ENCODE measurements at places on chromosomes 12 and 14.
A peak's percentile ranks its signal among the peaks of the same experiment; 100 is the strongest.

DNA sequence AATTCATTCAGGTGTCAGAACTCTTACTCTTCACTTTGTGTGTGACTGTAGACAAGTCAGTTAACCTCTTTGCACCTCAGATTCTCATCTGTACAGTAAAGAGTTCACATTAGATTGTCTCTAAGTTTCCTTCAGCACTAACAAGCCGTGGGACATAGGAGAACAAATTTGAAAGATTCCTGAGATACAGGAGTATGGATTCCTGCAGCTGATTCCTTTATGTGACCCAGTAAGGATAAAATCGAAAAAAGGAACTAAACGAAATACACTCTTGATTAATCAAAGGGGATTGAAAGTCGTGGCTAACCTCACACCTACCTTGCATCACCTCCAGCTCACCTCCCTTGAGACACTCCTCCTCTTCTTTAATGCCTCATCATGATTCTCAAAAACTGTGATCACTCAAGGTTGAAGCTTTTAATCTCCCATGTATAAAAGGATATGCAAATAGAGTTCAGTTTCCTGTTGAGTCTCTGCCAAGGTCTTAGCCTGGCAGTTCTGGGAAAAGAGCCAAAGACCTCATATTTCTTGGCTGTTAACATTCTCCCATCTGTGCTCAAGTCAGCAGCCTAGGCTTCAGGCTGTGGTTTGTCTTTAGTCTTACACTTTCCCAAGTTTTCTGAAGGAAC, 156.6 kb downstream of the DAD1 start:
- H3K4me3 ChIP-seq, result no peak overlapping the region
- no peaks in the 10 kb centered on the region for H3K27me3 ChIP-seq
- peaks cover 25% of the 10 kb centered on the region for H3K4me1 ChIP-seq
- no peaks in the 10 kb centered on the region for H3K36me3 ChIP-seq
- DNase-seq, result no peak
- H3K27ac ChIP-seq, result peak overlapping the region; percentile 22

- no peak overlapping the region for H3K4me3 ChIP-seq
- H3K27ac ChIP-seq, result no peak overlapping the region
- H3K27me3 ChIP-seq, result peaks cover 25% of the 10 kb centered on the region
These were observed 184.9 kb upstream of the GZMB start for GRCh38 chr14:24818823-24819341.

- no peak overlapping the region for H3K27ac ChIP-seq
- no peaks in the 10 kb centered on the region for H3K36me3 ChIP-seq
- no peak for DNase-seq
- no peaks in the 10 kb centered on the region for H3K27me3 ChIP-seq
- no peaks in the 10 kb centered on the region for H3K4me1 ChIP-seq
- H3K4me3 ChIP-seq, result no peak overlapping the region
These were observed 22.7 kb upstream of the CLEC4E start for GRCh38 chr12:8563356-8563755.

GRCh38 chr12:92176646-92177045, 31.0 kb upstream of the BTG1 start:
- H3K27ac ChIP-seq, result no peak overlapping the region
- H3K27me3 ChIP-seq, result no peaks in the 10 kb centered on the region
- H3K4me1 ChIP-seq, result no peaks in the 10 kb centered on the region
- H3K4me3 ChIP-seq, result no peak overlapping the region
- no peak for DNase-seq
- H3K36me3 ChIP-seq, result no peaks in the 10 kb centered on the region

DNA sequence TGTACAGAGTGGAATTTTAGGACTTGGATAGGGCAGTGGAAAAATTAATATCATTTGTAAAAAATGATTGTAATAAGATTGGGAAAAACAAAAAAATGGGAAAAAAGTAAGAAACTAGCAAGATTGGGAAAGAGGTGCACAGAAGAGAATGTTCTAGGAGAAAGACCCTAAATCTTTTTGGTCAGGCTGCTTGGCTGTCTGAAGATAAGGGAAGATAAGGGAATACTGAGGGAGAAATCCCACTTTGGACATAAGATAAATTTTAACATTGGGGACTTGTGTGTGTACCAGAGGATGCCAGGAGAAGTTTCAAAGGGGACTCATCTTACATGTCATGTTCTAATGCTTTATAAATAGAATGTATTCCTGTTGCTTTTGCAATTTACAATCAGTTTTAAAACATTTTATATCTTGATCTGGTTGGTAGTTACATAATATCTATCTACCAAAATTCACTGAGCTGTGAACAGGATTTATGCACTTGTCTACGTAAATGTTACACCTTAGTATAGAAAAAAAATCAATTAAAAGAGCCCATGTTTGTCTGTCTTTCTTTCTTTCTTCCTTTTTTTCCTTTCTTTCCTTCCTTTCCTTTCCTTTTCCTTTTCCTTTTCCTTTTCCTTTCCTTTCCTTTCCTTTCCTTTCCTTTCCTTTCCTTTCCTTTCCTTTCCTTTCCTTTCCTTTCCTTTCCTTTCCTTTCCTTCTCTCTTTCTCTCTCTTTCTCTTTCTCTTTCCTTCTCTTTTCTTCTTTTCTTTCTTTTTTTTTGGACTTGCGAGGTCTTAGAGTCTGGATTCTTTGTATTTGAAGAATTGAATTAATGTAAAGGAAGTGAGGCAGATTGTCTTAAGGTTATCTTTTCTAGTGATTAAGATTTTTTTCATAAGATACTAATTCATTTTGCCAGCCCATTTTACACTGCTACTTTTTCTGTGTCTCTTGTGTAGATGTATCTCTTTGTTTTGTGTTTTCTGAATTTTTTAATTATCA, 66.1 kb downstream of the KTN1 start:
- H3K27ac ChIP-seq, result no peak overlapping the region
- DNase-seq, result no peak
- no peaks in the 10 kb centered on the region for H3K4me1 ChIP-seq
- no peaks in the 10 kb centered on the region for H3K27me3 ChIP-seq
- H3K4me3 ChIP-seq, result no peak overlapping the region

- H3K4me1 ChIP-seq, result no peaks in the 10 kb centered on the region
- no peak for DNase-seq
- H3K36me3 ChIP-seq, result peaks cover 90% of the 10 kb centered on the region
These were observed 6.6 kb upstream of the ACADS start for GRCh38 chr12:120719072-120719471.

DNA sequence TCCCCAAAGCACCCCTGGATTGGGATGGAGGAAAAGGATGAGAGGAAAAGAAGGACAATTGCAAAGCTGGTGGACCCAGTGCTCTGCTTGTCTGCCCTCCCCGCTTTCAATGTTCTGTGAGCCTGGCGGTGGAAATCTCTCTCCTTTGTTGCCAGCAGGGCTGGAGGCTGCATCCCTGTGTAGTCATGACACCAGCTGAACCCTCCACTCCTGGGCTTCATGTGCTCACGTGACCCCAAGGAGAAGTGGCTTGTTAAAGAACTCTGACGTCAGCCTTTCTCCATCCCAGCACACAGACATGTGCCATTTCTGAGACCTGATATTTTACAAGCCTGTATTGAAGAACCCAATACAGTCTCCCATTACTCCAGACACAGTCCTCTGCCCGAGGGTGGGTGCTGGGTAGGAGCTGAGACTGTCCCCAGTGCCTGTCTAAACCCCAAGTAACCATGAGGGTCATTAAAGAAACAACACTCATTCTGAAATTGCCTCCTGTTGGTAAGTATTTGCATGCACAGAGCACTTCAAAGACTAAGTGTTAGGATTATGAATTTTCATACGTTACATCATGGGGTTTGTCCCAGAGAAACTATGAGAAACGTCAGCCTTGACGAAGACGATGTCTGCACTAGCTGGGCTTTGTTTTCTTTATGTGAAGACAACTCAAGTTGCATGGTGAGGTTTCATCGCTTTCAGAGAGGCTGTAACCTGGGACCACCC, 21.7 kb downstream of the GALNT16 start:
- no peaks in the 10 kb centered on the region for H3K27me3 ChIP-seq
- no peaks in the 10 kb centered on the region for H3K36me3 ChIP-seq
- DNase-seq, result peak; percentile 26
- no peak overlapping the region for H3K4me3 ChIP-seq

- H3K27me3 ChIP-seq, result no peaks in the 10 kb centered on the region
- H3K4me3 ChIP-seq, result no peak overlapping the region
- H3K27ac ChIP-seq, result no peak overlapping the region
- no peak for DNase-seq
- H3K4me1 ChIP-seq, result peaks cover 4% of the 10 kb centered on the region
These were observed 1.6 kb upstream of the HPD start for GRCh38 chr12:121860257-121860656.

DNA sequence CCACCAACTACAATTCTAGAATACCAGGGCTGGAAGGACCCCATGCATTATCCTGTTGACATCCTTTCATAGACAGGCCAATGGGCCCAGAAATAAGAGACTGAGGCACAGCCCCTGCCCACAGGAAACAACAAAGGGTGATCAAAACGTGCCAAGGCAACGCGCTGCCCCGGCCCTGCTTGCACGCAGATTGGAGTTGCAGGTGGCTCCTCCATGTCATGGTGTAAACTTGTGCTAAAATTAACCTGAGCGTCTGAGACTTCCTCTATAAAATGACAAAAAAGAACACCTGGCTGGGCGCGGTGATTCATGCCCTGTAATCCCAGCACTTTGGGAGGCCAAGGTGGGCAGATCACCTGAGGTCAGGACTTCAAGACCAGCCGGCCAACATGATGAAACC, 30.1 kb downstream of the SPRING1 start:
- H3K4me3 ChIP-seq, result no peak overlapping the region
- H3K36me3 ChIP-seq, result no peaks in the 10 kb centered on the region
- H3K27me3 ChIP-seq, result peaks cover 10% of the 10 kb centered on the region
- no peak for DNase-seq

GRCh38 chr14:89032086-89032649, 207.7 kb downstream of the TTC8 start:
- DNase-seq, result no peak
- no peaks in the 10 kb centered on the region for H3K27me3 ChIP-seq

- no peaks in the 10 kb centered on the region for H3K36me3 ChIP-seq
- H3K27ac ChIP-seq, result no peak overlapping the region
- no peak for DNase-seq
These were observed 50.5 kb downstream of the KITLG start for GRCh38 chr12:88529531-88530488.

DNA sequence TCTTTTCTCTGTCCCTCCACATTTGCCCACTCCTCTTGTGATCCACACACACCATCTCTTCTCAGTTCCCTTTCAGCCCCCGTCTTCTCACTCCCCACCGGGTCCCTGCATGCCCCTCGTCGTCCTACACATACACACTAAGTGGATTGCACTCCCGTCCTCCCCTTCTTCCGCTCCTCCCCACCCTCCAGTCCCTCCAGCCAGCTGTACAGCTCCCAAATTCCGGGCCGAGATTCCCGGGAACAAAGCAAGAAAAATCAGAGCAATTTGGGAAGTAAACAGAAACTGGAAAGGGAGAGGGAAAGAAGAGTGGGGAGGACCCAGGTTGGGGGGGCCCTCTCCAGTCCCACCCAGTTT, 282 bp upstream of the IGFBP6 start:
- no peak for DNase-seq
- H3K4me1 ChIP-seq, result peaks cover 20% of the 10 kb centered on the region
- H3K4me3 ChIP-seq, result peak overlapping the region; percentile 44
- H3K27me3 ChIP-seq, result no peaks in the 10 kb centered on the region

DNA sequence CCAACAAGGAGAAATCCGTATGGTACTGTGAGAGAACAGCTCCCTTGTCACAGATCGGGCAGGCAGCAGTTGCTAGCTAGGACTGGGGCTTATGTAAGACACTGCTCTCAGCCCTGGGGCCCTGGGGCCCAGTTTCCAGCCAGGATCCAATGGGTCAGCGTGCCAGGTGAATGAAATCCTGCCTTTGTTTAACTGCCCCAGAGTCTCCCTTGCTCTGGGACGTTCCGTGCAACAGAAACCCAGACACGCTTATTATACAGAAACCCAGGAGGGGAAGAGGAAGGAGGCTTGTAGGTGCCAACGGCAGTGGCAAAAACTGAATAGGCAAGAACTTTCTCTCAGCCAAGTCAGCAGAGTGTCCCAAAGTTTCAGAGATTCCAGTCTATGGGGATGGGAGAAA, 110.6 kb downstream of the DIO2 start:
- H3K4me1 ChIP-seq, result no peaks in the 10 kb centered on the region
- no peak for DNase-seq
- no peaks in the 10 kb centered on the region for H3K36me3 ChIP-seq
- no peak overlapping the region for H3K4me3 ChIP-seq

DNA sequence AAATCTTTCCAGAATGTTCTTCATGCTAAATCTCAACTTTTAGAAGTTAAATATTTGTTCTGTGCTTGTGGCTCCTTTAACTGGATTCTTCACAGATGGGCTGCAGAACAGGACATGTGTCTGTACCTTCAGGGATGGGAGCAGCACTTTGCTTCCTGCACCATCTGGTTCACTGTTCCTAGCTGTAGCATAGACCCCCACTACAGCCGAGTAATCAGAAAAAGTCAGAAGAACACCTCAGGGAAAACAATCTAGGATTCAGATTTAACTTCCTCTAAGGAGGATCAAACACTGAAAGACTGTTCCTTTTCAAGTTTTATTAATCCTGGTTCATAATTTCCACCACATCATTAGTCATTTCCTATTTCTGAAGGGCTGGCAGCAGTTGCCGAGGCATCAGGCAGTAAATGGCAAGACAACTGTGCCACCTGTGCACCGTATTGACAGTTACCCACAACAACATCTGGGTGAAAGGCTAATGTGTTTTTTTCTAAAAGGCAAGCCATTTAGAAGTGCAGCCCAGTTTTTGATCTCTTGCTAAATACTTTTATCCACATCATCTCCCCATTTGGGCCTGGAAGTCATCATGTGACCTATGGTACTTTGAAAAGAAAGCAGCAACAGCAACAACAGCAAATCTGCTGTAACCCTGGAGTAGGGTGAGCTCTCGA, 212.8 kb upstream of the BMP4 start:
- no peak for DNase-seq
- peaks cover 34% of the 10 kb centered on the region for H3K4me1 ChIP-seq
- peak overlapping the region; percentile 71 for H3K27ac ChIP-seq
- H3K4me3 ChIP-seq, result no peak overlapping the region
- no peaks in the 10 kb centered on the region for H3K27me3 ChIP-seq

DNA sequence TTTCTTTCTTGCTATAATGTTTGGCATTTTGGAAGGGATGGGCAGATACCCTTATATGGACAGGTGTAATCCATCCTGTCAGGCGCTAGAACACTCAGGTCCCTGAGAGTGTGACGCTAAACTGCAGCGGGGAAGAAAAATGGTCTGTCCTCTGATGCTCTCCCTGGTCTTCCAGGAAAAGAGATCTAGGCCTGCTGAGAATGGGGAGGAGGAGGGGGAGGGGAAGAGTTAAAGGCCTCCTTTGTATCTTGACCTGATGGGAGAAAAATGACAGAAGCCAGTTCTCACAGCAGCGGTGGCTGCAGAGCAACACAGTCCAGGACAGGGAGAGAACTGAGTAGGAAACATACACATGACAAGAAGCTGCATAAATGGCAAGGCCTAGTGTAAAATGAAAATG, 61.1 kb downstream of the RPS6KA5 start:
- no peak overlapping the region for H3K4me3 ChIP-seq
- H3K4me1 ChIP-seq, result no peaks in the 10 kb centered on the region
- no peak overlapping the region for H3K27ac ChIP-seq
- H3K36me3 ChIP-seq, result no peaks in the 10 kb centered on the region
- no peaks in the 10 kb centered on the region for H3K27me3 ChIP-seq

Measured in RWPE2 (cell line).